HFF-Myc (cell line): ENCODE measurements at places on chromosomes 2 and 18.

- no peak for DNase-seq
Measured at GRCh38 chr2:165567273-165567672, 97.8 kb downstream of the CSRNP3 start.

DNA sequence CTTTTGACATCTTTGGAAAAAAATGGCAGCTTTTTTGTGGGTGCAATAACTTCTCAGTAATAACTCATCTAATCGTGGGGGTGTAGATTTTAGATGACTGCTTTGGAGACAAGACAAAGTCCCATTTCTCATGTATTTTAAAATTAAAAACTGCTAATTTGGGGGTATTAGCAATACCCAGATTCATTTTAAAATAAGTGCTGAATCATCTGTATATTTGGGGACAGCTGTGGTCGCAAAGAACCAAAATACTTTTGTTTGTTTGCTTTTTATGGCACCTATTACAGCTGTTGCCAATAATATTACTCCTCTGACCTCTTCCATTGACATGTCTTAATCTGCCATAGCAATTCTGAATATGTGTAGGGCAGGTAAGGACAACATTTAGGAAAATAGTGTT, 45.4 kb downstream of the STAT1 start:
- DNase-seq: no peak

- DNase-seq: no peak
Measured at GRCh38 chr2:68671961-68672360, 28.6 kb downstream of the PROKR1 start.

DNA sequence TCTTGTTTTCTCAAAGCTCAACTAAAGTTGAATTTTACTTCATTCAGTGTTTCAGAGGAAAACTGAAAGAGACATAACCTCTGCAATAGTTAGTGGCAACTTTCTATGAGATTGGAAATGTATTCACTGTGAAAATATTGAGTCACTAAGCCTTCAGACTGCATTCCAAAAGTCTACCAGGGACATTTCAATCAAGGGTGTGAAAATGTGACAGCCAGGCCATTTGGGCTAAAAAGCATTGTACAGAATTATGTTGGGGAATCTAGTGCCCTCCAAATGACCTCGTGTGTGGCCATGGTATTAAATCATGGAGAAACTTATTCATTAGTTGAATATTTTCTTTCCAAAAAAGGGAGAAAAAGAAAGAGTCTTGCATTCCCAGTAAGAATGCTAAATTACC, 251.9 kb downstream of the GRB14 start:
- DNase-seq: no peak

DNA sequence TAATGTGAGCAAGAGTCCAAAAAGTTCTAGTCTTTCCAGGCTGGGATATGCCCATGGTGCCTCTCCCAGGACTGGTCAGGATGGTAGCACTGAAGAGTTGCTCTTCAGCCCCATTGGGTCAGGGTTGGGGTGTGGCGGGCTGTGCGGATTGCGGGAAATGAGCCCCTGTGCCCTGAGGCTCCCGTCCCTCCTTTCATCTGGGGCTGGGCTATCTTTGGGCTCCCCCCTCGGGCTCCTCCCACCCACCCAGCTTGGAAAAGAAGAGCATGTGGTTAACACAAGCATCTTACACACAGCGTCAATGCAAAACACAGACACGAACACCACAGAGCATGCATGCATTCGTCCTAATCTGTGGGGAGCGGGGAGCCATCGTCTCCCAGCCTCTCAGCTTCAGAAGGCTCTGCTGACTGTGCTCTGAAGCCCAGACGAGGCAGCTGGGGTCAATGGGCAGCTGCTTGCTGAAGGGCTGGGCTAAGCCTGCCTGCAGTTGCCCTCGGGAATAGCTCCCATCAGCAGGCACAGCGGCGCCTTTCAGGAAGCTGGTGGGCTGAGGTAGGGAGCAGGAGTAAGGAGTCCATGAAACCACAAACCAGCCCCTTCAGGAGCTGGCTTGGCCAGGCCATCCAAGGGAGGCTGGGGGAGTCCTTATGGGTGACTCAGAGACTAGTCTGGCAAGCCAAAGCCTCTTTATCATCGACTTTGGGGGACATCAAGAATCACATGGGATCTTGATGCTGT, 112.9 kb downstream of the CLIP4 start:
- no peak for DNase-seq

DNA sequence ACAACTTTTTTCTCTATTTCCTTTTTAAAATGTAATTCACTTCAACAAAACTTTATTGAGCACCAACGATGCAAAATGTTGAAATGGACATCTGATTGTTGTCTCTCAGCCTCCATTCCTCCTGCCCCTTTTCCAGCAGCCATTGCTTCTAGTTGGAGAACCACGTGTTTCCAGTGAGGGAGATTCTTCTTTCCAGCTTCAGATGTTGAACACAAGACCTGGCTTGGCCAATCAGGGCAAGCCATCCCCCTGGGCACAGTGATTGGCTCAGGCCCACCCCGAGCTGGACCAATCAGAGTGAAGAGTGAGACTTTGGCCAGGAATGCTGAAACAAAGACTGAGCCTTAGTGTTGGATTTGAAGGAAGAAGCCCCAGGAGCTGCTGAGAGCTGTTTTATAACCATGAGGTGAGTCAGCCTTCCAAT, 59.0 kb downstream of the E2F6 start:
- peak; percentile 52 for DNase-seq

DNA sequence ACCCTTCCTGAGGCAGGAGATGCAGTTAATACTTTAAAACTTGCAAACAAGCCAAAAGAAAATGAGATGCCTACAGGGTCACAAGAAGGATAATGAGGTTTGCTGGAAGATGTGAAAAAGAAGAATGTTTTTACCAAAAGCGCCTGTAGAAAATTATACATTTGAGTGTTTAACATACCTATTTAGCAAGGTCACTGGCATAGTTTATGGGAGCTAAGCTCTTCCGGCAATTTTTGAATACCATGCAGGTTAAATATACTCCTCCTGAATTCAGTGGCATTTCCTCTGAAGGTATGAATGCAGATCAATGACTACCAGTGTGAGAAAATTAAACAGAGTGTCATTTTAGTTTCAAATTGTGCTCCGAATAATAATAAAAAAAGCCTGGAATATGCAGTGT, 21.2 kb upstream of the MAP3K20 start:
- DNase-seq: no peak

DNA sequence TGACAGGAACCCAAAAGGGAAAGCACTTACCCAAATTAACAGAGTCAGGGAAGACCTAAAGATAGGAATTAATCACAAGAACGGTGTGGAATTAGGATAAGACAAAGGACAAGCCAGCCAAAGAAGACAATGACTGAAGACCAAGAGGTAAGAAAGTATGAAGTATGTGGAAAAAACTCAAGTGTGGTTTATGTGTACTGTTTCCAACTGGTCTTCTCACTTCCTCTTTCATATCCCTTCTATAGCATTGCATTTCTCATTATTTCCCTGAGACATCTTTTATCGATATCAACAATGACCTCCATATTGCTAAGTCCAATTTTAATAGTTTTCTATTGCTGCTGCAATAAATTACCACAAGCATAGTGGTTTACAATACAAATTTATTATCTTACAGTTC, 313.5 kb upstream of the SLC39A10 start:
- DNase-seq: no peak

DNA sequence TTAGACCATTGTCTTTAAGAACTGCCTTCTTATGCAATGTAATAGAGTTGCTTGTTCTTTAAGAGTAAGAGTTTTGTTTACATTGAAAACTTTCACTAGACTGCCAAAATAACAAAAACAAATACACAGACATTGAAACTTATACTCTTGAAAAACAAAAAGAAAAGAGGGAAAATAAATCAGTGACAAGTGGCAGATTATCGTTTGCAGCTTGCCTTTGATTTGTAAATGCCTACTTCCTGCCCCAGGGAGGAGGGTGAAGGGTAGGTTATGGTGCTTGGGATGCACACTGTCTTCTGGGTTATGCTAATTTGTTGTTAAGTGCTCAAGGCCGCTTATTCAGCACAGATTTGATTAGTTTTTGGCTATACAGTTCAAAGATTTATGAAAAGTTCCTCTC, 198.7 kb downstream of the TGIF1 start:
- no peak for DNase-seq

DNA sequence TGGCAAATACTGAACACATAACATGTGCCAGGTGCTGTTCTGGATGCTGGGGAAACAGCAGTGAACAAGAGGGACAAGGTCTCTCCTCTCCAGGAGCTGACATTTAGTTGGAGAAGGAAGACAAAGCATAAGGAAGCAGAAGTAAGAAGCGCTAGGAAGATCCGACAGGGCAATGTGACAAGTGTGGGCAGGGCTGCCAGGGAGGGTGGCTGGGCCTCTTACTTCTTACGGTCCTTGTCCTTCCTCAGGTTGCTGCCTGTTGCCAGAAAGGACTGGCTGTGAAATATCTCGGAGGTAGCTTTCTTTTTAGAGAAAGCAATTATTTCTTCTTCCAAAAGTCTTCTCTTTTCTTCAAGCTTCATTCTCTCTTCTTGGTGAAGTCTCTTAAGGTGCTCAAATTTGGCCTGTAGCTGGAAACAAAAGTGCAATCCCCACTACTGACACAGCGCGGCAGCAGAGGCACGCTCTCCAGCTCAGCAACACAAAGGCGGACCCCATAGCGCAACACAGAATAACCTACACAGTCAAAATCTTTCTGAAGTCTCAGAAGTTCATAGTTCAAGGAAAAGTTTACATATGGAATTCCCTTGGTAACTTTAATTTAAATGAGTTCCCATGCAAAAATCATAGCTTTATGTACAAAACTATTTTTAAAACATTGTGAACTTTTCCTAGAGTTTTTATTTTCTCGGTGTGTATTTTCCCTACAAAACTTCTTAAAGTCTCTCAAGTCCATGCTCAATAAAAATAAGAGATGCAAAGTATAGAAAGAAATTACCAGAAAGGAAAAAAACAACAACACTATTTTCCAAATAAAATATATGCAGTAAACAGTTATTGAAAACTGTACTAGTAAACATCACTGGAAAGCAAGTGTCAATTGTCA, 67.7 kb downstream of the SEPTIN10 start:
- DNase-seq: peak; percentile 38

GRCh38 chr18:78518805-78519204, 460.8 kb upstream of the SALL3 start:
- no peak for DNase-seq

DNA sequence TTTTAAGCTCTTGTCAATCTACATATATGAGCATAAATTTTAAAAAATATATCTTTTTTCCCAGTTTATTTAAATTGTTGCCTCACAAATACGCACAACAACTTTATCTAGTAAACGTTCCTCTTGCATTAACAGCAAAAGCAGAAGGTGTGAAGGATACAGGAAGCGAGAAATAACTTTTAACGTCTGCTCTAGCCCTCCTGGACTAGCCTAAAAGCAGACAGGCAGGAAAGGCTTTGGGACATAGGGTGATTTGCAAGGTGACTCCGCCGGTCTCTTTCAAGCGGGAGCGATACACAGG, 434 bp upstream of the DUSP19 start:
- no peak for DNase-seq

DNA sequence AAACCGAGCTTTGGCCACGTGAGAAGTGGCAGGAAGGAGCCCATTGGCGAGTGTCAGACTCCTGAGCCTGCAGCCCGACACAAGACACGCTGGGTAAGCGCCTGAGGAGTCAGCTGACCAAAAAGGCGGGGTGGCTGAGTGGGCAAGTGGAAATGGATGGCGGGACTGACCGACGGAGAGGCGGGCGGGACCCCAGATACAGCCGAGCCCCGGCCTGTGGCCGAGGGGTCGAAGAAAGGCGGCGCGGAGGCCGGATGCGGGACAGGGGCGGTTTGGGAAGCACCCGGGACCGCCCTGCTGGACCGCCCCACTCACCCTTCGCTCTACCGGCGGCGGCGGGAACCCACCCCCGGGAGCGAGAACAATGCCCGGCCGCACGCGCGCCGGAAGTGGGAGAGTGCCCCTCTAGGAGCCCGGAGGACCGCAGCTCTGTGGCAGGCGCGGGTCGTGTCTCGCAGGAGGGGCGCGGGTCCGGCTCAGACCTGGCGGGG, 22.8 kb downstream of the ZSCAN30 start:
- no peak for DNase-seq

- DNase-seq: no peak
Measured at GRCh38 chr2:25867396-25868003, 10.8 kb downstream of the ASXL2 start.

- peak; percentile 49 for DNase-seq
Measured at GRCh38 chr18:23918395-23919032, 96.0 kb upstream of the TTC39C start.

DNA sequence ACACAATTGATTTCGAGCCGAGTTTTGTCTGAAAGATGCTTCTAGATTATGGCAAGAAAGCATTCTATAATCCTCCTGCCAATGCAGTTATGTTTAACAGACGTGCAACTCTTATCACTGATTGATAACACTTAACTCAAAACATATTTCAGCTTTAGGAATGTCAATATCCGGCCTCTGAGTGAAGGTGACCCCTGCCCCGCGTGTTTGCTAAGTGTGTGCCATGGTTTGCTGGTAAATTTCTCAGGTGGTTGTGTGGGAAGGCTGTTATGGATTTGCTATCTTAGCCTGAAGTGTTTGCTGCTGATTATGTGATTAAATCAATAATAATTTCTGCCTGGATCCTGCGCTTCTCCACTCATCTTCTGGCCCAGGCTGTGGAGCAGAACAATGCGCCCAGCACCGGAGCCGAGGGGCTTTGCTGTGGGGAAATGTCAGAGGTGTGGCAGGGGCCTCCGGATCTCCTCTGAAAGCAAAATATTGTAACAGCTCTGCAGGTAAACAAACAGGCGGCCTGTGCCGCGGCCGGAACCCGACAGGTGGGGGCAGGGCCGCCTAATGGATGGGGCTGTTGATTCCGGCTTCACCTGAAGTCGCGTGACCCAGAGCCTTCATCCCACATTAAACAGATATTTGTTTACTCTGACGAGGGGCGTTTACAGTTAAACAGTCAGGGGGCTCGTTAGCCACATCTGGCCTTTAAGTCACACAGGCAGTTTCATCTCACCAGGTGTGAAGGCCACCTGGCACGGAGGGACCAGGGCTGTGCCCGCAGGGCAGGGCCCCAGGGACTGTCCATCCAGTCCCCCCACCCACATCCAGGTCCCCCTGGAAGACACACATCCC, 210.7 kb upstream of the SALL3 start:
- no peak for DNase-seq

- no peak for DNase-seq
Measured at GRCh38 chr2:20227894-20228505, 3.1 kb upstream of the SDC1 start.

GRCh38 chr2:54510916-54511315, 54.8 kb downstream of the SPTBN1 start:
- no peak for DNase-seq

DNA sequence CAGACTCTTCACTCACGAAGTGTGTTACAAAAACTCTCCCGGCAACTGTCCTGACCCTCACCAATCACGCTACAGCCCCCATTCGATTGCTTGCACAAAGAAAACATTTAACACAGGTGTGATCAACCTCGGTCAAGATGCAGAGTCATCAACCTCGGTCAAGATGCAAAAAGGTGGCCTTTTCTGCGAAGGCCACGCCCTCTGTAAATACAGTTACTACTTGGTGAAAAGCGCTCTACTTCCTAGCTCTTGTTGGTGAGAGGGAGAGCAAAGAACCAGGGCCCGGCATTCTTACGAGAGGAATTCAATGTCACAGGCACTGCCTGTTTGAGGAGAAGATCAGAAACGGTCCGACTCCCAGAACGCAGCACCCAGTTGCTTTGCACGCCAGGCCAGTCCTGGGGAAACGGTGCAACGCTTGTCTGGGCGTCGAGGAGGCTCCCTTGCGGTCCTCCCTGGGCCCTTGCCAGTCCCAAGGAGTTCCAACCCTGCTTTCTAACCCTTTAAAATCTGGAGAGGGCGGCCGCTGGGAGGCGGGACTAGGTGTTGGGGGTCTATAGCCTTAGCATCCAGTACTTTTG, 1.9 kb downstream of the PIEZO2 start:
- DNase-seq: no peak

GRCh38 chr2:210671065-210671464, 114.7 kb downstream of the CPS1 start:
- DNase-seq: no peak
